ENCODE measurements at places on chromosomes 12 and 14.

DNA sequence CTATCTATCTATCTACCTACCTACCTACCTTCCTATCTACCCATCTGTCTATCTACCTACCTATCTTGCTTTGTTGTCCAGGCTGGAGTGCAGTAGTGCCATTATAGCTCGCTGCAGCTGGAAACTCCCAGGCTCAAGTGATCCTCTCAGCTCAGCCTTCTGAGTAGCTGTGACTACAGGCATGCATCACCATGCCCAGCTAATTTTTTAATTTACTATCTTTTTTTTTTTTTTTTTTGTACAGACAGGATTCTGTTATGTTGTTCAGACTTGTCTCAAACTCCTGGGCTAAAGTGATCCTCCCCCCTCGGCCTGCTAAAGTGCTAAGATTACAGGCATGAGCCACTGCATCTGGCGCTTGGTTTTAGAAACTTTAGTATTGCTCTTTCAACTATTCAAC, 762.4 kb downstream of the SLC6A15 start:
- no peak for DNase-seq

- DNase-seq: peak; percentile 73
Observed at GRCh38 chr14:58864751-58865513, 227.2 kb downstream of the DACT1 start.

GRCh38 chr14:60657456-60658210, 8.4 kb upstream of the SIX1 start:
- no peak for DNase-seq

- no peak for DNase-seq
Observed at GRCh38 chr12:3821441-3821840, 51.8 kb downstream of the PARP11 start.

DNA sequence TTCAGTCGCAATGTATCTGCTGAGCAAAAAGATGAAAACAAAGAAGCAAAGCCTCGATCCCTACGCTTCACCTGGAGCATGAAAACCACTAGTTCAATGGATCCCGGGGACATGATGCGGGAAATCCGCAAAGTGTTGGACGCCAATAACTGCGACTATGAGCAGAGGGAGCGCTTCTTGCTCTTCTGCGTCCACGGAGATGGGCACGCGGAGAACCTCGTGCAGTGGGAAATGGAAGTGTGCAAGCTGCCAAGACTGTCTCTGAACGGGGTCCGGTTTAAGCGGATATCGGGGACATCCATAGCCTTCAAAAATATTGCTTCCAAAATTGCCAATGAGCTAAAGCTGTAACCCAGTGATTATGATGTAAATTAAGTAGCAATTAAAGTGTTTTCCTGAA, 19.8 kb downstream of the CKB start:
- DNase-seq: no peak

DNA sequence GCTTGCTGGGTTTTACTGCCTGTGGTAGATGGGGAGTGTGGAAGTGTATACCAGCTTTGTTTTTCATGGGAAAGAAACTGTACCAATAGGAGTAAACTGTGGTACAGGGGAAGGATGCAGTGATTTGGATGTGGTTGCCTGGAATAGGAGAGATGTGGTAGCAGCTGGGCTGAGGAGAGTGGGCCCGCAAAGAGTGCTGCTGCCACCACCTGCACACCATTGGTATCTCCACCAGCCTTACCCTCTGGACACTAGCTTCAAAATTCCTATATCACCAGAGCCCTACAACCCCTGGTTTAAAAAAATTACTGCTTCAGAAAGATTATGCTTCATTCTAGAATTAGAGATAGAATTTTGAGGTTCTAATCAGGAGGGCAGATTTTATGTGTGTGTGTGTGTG, 53.6 kb downstream of the AKAP6 start:
- DNase-seq: peak; percentile 73

DNA sequence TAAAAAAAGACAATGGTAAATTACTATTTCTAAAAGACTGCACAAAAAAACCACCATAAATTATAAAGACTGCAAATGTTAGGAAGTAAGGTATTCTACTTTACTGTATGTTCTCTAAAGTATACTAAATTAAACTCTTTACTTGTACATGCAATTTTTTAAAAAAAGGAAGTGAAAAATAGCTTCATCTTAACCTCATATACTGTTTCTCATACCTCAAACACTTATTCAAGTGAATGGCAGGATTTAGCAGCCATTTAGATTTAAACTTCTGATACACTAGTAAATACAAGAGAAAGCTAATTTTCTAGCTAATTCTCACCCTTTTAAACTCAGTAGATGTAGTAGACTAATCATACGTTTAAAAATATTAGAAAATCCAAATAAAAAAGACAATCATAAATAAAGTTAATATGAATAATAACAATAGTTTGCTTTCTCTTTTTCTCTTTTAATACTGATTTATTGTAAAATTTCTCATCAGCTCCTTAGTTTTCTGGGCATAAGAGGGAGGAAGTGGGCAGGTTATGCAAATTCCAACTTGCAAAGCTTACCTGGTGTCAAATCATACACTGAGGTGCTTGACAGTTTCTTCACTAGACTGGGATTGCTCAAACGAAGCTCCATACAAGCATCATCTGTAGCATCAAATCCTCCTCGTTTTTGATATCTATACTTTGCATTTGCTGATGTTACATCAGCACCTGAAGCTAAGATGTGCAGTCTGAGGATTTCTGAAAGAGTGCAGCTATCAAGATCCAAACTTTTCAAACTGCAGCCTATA, 71.0 kb upstream of the CFL2 start:
- no peak for DNase-seq

Data from NCI-H524 (cell line).